ENCODE measurements at places on chromosomes 12 and 14. TPM values are rescaled to one million over a fixed set of nuclear protein-coding genes. Genes with fewer than 3 reads are reported as not detected.

The PPP1R36 gene
- total RNA-seq = 0.99 TPM

The GPR137C gene
- 0.17 TPM for total RNA-seq

The RIMBP2 gene
- total RNA-seq = 0.04 TPM

The HOXC12 gene
- total RNA-seq = 4.4 TPM

The C3AR1 gene
- 0.14 TPM for total RNA-seq

The CLEC1B gene
- total RNA-seq = not detected

The ZDHHC17 gene
- 14.4 TPM for total RNA-seq

The DDX51 gene
- total RNA-seq = 17.8 TPM

The FBLN5 gene
- 0.28 TPM for total RNA-seq

The ANKS1B gene
- 0.11 TPM for total RNA-seq

The SERPINA9 gene
- total RNA-seq = not detected

The KERA gene
- total RNA-seq = not detected

The OTOGL gene
- total RNA-seq = not detected

The RASSF8 gene
- total RNA-seq = 15.6 TPM

The DYNC1H1 gene
- 384 TPM for total RNA-seq

The SAMD15 gene
- total RNA-seq = 0.88 TPM

The ANO4 gene
- 16.6 TPM for total RNA-seq

DNA sequence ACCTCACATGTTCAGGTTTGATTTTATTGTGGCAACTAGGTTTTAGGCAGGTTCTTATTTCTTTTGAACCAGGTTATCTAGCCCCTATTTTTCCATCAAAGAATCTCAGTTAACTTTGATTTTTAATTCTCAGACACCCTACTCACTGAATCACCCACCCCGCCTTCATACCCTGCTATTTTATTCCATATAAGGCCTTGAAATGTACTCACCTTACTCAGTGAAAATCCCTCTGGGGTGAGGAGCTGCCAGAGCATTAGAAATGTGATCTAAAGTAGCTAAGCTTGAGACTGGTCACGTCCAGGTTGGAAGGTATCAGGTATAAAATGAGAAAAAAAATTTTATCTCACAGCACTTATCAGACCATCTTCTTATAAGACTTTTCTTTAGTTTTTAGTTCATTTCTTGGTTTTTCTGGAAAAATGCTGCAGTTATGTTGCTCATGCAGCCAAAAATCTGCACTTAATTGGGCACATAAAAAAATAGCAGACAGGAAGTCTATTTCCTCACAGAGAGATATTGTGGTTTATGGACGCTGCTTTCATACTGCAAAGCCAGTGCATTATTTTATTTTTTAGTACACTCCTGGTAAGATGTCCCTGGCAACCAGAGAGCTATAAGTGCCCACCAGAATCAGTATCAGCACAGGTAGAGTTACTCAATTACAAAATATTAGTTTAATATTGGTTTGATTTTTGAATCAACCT is 101.5 kb upstream of the CCDC91 start:
- DNase-seq = peak; percentile 49

- DNase-seq = peak; percentile 83
These were observed 201.4 kb downstream of the C12orf50 start for GRCh38 chr12:87827638-87828264.

GRCh38 chr14:24123424-24124417 is 6.7 kb upstream of the FITM1 start:
- DNase-seq = no peak

GRCh38 chr12:67989184-67989920 is at the start of gene IFNG-AS1:
TSS of gene IFNG-AS1 (plus strand) at chr12:67989447.
- DNase-seq = no peak

- DNase-seq = peak; percentile 27
These were observed 64.9 kb downstream of the RIN3 start for GRCh38 chr14:92578511-92578910.

DNA sequence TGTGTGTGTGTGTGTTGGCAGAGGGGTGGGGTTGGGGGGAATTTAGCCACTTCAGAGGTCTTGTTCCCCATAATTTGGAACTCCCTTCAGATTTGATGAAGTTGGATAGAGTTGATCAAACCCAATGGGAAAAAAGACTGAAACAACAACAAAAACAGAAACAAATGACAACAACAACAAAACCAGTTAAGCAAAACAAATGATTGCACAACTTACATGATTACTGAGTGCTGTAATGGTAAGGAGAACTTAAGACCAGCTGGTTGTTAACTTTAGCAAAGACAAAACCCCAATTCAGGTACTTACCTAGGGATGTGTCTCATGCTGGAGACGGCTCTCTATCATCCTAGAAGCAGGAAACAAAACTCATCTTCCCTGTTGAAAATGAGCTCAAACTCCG is 107.8 kb upstream of the DDHD1 start:
- DNase-seq = no peak

DNA sequence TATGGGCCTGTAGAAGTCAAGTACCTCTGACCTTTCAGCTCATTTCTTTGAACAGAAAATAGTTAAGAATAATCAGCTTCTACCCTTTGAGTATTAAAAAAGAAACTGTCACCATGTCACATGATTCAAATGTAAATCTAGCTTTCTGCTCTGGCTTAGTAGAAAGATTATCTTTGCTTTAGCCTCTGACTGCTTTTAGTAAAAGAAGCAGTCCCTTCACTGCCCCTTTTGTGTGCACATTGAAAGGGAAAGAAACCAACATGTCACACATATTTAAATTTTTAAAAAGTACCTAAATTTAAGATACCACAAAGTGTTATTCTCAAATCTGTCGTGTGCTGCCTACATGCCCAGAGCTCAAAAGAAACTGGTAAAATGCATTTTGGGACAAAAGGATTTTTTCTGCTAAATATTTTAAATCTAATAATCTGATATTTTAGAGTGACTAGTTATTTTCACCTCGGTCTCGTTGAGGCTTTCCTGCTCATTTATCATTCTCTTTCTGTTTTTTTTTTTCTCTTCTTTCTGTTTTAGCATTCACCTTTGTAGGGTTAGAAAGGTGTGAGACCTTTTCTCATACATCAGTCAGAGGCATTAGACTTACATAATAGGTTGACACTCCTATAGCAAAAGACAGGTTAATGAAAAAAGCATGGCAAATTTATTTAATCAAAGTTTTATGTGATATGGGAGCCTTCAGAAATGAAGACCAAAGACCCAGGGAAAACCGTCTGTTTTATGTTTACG is 41.3 kb downstream of the SLC16A7 start:
- DNase-seq = no peak

DNA sequence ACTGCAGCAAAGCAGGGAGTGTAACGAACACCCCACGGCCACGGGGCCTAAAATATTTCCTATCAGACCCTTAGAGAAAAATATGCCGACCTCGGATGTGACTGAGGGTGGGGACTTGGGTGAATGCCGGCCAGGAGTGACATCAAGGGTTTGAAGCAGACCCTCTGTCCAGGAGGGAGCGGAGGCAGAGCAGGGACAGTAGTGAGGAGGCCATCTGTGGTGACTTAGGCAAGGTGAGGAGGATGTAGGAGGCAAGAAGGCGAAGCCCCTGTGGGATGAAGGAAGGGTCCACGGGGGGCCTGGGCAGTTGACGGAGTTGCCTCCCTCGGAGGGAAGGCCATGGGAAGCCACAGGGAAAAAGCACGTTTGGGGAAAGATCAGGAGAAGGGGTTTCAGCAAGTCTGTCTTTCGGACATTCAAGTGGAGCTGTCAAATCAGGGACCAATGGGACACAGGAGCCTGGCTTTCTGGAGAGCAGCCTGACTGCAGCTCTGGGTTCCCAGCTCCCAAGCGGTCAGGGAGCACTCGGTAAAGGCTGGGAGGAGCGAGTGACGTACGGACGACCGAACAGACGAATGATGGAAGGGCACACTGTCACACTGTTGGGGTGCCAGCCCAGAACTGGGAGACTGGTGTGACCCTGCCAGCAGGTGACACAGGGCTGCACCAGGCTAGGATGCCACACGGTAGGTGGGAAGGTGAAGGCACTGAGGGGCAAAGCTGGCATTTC is 74.3 kb downstream of the MOK start:
- DNase-seq = no peak

DNA sequence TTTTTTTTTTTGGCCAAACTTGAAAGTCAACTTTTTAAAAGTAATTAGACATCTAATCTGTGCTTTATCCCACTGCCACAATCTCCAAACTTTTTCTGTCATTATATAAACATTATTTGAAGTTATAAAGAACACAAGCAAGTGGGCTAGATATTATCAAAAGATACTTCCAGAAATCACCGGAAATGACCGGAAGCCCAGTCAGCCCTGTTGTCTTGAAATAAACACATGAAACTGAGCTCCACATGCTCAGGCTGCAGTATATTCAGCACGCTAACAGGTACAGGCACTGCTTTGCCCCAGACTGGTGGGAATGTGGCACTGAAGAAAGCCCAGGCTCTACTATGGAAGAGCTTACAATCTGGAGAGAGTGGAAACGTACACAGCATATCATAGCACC is 158.9 kb upstream of the PLEKHG7 start:
- DNase-seq = no peak

DNA sequence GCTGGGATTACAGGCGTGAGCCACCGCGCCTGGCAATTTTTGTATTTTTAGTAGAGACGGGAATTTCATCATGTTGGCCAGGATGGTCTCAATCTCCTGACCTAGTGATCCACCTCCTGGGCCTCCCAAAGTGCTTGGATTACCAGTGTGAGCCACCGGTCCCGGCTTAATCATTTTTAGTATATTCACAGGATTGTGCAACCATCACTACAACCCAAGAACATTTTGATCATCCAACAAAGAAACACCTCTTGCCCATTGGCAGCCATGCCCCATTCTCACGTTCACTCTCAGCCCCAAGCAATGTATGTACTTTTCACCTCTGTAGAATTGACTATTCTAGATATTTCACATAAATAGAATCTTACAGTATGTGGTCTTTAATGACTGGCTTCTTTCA is 19.9 kb downstream of the SP1 start:
- DNase-seq = no peak

DNA sequence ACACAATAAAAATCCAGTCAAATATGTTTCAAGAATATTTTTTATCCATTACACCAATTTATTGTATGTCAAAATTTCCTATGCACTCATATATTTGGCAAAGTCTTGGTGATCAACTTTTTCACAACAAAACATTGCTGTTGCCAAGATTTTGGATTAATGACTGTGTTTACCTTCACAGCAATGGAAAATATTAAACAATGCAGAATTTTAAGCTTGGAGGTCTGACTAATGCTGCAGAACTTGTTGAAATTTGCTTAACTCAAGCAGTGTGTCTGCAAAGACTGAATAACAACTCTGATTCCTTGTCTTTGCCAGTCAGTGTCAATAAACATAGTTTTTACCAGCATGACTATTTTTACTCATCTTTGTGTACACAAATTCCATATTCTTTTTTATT is 336.4 kb downstream of the CCER1 start:
- DNase-seq = peak; percentile 66

DNA sequence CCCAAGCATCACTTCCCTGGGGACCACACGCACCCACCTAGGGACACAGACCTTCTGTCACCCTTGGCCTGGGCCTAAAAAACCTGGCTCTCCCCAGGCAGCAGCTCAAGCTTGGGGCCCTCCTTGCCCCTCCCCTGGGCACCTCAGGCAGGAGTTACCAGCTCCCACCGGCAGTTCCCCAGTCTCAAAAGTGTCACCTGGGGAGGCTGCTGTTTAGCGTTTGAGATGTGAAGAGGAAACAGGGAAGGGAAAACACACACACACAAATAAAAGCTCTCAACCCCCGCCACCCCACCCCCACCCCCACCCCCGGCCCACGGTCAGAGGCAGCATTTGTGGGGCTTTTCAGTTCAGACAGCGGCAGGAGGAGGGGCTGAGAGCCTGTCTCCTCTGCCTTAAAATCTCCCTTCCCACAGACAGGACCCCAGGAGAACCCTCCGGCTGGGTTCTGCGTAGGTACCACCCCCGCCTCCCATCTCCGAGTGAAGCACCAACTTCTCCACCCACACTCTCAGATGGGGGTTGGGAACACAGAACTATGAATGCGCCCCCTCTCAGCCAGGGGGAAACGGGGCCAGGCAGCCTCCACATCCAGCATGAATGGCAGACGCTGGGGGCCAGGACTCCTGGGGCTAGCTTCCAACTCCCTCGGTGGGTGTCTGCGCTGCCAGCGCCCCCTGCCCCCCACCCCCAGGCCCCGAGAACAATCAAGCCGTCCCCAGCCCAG is 3.0 kb downstream of the NCOR2 start:
- DNase-seq = no peak

- peak; percentile 64 for DNase-seq
These were observed at the start of gene ARID2 for GRCh38 chr12:45729233-45730083. TSS of gene ARID2 (plus strand) at chr12:45729706. CDS start at chr12:45729837, 131 bp downstream.

DNA sequence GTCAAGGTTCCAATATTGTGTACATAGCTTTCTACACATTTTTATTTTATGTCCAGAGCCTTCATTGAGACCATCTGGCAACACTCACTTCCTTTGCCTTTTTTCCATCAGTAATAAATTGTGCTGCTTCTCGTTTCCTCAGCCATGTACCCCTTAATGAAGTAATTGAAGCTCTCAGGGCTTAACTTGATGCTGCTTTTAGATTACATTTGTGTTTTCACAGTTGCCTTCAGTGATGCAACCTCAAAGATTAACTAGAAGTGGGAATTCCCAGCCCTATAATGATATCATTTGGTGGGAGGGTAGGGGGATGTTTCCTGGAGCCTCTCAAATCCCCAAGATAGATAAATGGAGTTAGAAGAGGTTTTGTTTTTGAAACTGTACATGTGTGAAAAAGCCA is 80.2 kb upstream of the KRR1 start:
- no peak for DNase-seq

GRCh38 chr14:51321036-51321435 is 81.0 kb downstream of the TMX1 start:
- no peak for DNase-seq

- no peak for DNase-seq
These were observed at the start of gene KRT72 for GRCh38 chr12:52600941-52601481. TSS of gene KRT72 (minus strand) at chr12:52601463. CDS start at chr12:52601452, 11 bp downstream.

GRCh38 chr14:89013098-89013504 is 188.7 kb downstream of the TTC8 start:
- peak; percentile 29 for DNase-seq

- no peak for DNase-seq
These were observed 54.9 kb upstream of the DIO3 start for GRCh38 chr14:101506211-101506925.

GRCh38 chr12:34604227-34604626 is 581.9 kb downstream of the ALG10 start:
- no peak for DNase-seq
